NCI-H446 (cell line): ENCODE measurements at places on chromosomes 11 and 22.

GRCh38 chr22:20434773-20435172 is 2.9 kb downstream of the SCARF2 start:
- no peak for DNase-seq

GRCh38 chr11:112115386-112115785 is 28.7 kb downstream of the SDHD start:
- DNase-seq = no peak

- peak; percentile 18 for DNase-seq
These were observed 944 bp downstream of the C11orf86 start for GRCh38 chr11:66976028-66976467.

DNA sequence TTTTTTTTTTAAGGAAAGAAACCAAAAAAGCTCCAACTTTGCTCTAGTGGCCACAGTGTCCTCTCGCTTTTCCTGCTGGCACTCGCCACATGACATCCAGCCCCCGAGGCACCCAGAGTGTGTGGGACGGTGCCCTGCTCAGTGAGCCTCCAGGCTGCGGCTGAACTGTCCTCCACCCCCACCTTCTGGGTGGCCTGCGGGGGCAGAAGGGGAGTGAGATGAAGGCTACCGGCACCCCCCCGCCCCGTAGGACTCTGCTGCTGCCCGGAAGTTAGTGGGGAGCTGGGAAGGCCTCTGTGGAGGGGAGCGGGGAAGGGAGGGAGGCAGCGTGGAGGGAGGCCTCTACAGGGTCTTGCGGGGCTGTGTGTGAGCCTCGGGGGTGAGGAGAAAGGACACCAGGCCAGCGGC is 264.4 kb downstream of the CTTN start:
- DNase-seq = no peak

GRCh38 chr11:12802418-12803085 is 128.3 kb downstream of the TEAD1 start:
- no peak for DNase-seq
